Stimulated activated CD4-positive, alpha-beta T cell treated with anti-CD3 and anti-CD28 coated beads, Interleukin-4, amount 100 ng/mL, for 24 hours (primary cell): ENCODE measurements at places on chromosomes 4 and X.

DNA sequence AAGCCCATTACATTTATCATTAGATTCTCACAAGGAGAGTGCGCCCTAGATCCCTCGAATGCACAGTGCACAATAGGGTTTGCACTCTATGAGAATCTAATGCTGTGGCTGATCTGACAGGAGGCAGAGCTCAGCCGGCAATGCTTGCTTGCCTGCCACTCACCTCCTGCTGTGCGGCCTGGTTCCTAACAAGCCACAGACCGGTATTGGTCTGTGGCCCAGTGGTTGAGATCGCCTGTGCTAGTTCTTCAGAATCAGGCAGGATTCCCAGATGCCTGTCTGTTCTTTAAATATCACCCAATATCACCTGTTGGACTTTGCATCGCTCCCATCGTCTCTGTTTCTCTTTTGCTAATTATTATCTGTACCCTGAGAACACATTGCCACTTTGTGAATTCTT lies 14.0 kb downstream of the DSPP start:
- no peak for DNase-seq

DNA sequence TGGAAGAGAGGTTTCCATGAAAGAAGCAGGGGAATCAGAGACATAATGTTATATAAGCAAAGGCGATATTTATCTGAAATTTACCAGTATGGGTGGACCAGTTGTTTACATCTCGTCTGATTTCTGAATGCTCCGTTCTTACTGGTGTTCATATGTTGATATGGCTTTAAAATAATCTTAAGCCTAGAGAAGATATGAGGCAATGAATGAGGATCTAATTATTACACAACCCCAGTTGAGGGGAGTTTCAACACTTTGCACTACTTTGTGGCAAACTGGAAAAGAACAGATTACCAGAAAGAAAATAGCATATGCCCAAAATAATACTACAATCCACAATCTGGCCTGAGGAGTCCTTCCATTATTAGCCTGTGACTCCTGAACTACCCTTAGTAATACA lies 263.3 kb upstream of the MAGEB2 start:
- DNase-seq: no peak

DNA sequence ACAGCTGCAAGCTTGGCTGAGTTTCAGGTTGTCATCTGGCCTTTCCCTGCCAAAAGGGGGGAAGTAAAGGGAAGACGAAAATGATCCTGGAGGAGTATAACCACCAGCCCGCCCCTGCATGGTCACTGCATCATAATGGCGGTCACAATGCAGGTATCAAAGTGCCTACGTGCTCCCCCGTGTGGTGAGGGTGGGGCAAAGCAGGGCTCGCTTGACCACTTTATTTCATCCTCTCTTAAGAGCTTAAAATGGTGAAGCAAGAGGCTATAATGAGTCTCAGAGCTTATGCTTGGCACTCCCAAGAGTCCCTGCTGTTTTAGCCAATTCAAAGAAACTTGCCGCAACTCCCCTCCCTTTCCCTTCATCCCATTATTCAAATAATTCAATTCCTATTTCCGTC lies 105.6 kb downstream of the APOOL start:
- no peak for DNase-seq

GRCh38 chrX:145673841-145674240 lies 143.8 kb upstream of the SLITRK2 start:
- no peak for DNase-seq

DNA sequence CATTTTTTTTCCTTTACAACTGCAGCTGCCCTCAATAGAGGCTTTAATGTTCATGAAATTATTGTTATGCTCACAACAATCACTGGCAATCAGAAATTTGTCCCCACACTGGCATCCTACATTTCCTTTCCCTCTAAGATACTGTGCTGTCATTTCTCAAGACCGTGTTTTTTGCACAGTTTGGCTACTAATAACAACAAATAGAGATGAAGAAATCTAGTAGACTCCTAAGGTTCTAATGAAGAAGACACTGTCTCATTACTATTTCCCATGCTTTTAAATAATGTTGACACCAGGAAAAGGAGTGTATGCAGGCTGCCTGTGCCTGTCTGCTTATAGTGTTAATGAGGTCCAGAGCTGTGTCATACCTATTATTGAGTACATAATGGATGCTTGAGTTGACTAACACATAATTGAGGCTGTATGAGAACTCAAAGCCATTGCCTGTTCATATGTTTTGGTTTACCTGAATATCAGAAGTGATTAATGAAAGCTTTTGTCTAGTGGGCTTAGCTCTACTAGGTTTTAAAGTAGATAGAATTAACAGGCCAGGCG lies 1.5 kb upstream of the EIF4E start:
- no peak for DNase-seq
